Stimulated activated CD8-positive, alpha-beta memory T cell treated with anti-CD3 and anti-CD28 coated beads, Interleukin-7, amount 100 ng/mL, for 1 hour (primary cell): ENCODE measurements at places on chromosomes 7 and 10.

GRCh38 chr7:23964715-23965114, 254.7 kb downstream of the STK31 start:
- no peak for DNase-seq

DNA sequence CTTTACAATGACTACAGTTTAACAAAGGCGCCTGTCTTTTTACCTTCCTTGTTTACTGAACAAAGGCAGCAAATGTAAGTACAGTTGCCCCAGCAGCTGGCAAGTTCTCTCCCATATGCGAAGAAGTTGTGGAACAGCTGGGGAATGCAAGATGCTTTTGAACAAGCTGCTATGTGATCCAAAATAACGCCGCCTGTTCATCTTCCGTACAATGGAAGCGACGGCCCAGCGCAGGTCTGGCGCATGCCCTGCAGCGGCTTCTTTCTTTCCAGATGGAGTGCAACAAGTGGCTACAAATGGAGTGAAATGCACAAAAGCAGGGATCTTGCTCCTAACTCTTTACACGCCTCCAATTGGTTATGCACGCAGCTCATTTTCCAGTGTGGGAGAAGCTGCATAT, 97.0 kb upstream of the SVIL start:
- no peak for DNase-seq

DNA sequence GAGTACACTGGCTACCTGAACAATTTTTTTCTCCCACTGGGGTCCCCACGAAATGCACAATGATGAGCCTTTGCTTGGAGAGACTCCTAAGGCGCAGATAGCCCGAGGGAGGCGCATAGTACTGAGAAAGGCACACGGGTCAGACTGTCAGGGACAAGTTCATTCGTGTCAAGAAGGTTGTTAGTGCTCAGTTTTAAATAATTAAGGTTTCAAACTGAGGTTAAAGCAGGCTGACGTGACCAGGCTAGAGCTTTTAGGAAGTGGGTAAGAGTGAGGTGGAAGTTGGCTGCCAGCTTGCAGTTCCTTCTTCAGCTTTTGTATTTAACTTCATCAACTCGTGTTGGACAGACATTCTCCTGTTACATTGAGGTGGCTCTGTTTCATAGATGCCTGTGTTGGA, 31.6 kb downstream of the RBM33 start:
- DNase-seq = no peak

DNA sequence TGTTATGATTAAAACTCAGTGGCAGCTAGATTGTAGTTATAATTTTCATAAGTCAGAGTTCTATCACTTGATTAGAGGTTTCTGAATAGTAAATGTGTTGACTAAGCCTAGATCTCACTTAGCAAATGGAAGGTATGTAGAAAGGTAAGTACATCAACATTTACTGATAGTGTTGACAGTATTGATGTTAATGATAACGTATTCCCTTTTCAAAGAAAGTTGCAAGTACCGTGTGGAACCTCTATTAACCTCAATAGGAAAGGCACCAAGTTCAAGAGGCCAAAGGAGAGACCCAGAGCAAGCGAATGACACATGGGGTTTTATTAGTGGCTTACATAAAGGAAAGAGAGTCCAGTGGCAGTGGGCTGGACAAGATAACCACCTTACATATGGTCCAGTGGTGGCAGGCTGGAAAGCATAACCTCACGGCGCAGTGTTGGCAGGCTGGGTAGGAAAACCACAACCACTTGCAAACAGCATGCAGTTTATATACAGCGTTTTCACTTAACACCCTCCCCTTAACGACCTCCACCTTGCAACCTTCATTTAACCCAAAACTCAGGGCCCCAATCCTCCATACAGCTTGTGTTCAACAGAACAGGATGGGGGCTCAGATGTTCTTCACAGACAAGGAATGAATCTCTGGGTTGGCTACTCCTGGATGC, 611.0 kb downstream of the PARD3 start:
- DNase-seq = no peak

- no peak for DNase-seq
These were observed 11.4 kb downstream of the CDHR3 start for GRCh38 chr7:105974471-105974870.

GRCh38 chr7:99752356-99752755, 17.4 kb upstream of the CYP3A7 start:
- DNase-seq = no peak

DNA sequence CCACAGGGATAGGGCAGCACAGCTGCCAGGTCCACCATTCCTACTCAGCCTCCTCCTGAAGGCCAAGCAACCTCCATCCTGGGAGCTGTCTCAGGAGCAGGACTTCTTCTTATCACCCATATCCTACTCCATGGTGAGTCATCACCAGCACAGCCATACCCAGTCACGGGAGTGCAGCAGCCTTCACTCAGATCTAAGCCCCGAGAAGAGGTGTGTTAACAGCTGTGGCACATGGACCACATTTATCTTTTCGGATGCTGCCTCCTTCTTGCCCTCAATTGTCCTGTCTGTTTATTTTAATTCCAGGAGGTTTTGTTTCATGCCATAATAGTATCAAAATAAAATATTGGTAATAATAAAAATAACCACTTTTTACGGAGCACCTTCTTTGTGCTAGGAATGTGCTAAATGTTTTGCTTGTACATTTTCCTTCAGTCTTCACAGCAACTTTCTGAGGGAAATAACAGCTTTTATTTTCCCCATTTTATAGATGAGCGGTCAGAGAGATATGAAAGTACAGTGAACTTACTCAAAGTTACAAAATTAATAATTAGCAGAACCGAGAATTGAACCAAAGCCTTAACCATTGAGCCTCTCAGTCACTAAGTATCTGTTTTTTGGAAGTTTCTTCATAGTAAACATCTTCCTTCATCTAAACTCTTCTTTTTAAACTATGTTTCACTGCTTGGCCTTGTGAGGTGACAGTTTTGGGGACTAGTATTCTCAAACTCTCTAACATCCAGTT, 2.5 kb upstream of the KEL start:
- no peak for DNase-seq

GRCh38 chr10:62842983-62843382, 26.8 kb upstream of the EGR2 start:
- no peak for DNase-seq

DNA sequence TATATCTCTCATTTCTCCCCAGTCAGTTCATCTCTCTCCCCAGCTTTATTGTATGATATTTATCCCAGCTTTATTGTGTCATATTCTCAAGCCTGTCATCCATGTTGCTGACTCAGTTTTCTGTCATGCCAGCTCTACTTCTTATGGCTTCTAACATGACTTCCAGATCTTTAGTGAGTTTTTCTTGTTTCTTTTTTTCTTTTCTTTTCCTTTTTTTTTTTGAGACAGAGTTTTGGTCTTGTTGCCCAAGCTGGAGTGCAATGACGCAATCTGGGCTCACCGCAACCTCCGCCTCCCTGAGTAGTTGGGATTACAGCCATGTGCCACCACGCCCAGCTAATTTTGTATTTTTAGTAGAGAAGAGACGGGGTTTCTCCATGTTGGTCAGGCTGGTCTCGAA, 28.7 kb upstream of the CALU start:
- no peak for DNase-seq

GRCh38 chr7:39758234-39758970, 135.0 kb downstream of the RALA start:
- no peak for DNase-seq

- DNase-seq = no peak
These were observed 29.1 kb downstream of the ZC3HC1 start for GRCh38 chr7:130022115-130022514.

- no peak for DNase-seq
These were observed 10.6 kb downstream of the BHLHA15 start for GRCh38 chr7:98221611-98222532.

DNA sequence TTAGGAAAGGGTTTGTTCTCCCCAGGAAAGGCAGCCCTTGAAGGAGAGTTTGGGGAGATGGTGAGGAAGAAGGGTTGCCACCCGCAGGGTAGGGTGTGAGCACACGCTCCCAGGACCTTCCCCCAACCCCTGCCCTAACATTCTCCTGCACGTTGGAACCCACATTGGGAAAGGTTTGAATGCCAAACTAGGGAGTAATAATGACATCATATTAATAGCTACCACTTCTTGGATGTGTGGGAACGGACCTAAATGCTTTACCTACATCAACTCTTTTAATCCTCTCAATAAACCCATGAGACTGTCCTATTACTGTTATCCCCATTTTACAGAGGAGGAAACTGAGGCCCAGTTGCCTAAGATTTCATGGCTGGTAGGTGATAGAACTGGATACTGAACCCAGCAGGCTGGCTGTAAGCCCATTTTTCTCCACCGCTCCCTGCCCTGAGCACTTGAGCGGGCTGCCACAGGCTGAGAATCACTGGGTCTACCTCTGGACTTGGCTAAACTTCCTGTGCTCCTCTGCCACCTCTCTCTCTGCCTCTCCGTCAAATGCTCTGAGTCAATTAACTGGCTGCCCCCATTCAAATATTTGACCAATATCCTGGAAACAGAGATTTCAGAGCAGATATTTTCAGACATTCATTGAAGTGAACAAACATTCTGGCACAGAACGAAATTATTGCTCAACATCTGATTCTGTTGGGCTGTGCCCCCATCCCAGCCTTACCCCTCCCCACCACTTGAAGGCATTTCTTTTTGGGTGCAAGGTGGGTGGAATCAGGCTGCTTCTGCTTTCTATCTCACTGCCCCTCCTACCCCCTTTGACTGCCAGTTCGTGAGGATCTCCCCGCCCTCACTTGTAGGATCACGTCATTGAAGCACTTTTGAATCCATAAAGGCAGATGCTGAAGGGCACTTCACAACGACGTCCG, 129.7 kb downstream of the C10orf105 start:
- no peak for DNase-seq

DNA sequence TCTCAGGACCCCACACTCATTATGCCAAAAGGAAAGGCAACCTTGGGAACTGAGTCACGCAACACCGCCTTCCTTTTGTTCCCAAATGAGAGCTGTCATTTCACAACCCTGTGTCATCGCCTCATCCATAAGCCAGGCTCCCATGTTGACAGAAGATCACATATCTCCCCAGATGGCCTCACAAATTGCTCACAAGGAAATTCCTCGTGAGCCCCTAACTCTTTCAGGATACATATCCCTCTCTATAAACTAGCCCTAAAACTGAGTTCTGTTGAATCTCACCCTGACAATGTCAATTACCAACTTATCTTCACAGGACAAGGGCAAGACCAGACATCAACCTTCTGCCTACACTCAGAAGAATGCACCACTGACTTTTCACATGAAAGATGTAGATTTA, 22.6 kb downstream of the CCDC3 start:
- no peak for DNase-seq

GRCh38 chr10:78619115-78619851, 449.5 kb upstream of the ZMIZ1 start:
- DNase-seq = no peak

- no peak for DNase-seq
These were observed 69.8 kb upstream of the GNA12 start for GRCh38 chr7:2913760-2914387.

DNA sequence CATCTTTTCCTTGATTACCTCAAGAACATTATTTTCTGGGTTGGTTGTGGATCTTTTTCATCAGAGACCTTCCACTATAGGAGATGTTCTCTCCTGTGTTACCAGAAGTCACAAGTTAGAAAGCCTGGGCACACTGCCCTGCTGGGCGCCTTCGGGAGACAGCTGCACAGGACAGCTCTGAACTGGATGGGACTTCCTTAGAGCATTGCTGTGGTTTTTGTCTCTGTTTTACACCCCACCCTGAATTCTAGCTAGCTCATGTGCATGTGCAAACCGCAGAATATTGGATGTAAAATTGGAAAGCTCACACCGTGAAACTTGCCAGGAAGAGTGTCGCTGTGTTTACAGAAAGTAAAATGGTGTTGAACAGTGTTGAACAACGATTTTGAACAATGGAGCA, 54.4 kb upstream of the SEC61G start:
- no peak for DNase-seq

GRCh38 chr10:101134299-101135127, 3.4 kb downstream of the TLX1 start:
- no peak for DNase-seq

DNA sequence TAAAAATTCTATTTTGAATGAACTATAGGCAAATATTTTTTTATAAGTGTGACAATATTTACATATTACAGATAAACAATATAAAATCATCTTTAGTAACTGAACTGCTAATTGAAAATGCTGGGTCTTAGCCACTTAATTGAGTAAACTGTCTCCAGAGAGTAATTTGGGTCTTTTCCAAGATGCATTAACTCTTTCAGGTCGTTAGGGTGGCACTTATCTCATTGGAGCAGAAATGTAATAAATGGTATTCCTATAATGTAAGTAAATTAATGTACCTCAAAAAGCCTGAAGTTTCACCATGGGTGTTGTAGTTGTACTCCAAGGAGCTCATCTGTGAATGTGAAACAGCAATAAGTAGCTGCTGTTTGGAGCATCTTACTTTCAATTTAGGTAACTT, 208.5 kb downstream of the EXOC4 start:
- no peak for DNase-seq

- no peak for DNase-seq
These were observed 23.5 kb upstream of the WAPL start for GRCh38 chr10:86545101-86545500.

DNA sequence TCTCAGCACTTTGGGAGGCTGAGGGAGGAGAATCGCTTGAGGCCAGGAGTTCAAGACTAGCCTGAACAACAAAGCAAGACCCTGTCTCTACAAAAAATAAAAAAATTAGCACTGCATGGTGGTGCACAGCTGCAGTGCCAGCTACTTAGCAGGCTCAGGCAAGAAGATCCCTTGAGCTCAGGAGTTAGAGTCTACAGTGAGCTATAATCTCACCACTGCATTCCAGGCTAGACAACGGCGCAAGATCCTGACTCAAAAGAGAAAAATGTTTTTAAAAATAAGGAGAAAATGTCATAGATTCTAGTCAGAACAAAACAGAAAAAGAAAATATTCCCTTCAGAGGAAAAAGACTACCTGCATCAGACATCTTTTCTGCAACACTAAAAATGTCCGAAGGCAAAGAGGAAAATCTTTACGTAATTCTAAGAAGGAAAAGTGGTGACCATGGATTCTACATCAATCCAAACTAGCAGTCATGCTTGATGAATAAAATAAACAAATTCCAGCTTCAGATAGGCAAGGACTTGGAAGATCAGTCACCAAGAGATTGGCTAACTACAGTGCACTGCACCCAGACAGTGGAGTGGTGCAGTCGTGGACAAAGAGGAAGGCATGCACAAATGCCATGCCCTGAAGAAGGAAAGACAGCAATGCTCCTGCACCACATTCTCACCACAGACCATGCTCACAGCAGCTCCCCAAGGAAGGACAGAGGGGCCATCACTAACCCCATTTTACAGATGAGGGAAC, 54.3 kb downstream of the ERCC6 start:
- no peak for DNase-seq

- no peak for DNase-seq
These were observed 172.0 kb downstream of the FANK1 start for GRCh38 chr10:126068322-126068721.
